ENCODE measurements at places on chromosomes 2 and 18.

GRCh38 chr2:64819774-64820688 lies 166.3 kb upstream of the SERTAD2 start:
- no peak for DNase-seq

- DNase-seq, result no peak
Observed at GRCh38 chr2:98396745-98397355, 47.8 kb upstream of the INPP4A start.

DNA sequence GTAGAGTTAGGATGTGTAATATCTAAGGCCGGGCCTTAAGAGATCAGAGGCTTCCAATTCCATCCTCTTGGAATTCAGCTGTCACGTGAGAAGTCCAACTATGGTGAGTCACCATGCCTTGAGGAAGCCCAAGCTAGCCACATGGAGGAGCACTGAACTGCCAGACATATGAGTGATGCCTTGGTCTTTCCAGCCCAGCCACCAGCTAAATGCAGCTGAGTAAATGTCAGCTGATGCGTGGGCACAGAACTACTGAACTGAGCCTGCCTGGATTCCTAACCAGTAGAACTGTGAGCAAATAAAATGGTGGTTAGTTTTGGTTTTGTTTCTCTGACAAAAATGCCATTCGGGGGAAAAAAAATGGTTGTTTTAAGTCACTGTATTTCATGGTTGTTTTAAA lies 153.7 kb upstream of the SERTAD2 start:
- DNase-seq, result peak; percentile 33

GRCh38 chr2:31962757-31963361 lies 47.9 kb downstream of the MEMO1 start:
- DNase-seq, result no peak

- DNase-seq, result no peak
Observed at GRCh38 chr2:40225670-40226210, 226.2 kb downstream of the SLC8A1 start.

DNA sequence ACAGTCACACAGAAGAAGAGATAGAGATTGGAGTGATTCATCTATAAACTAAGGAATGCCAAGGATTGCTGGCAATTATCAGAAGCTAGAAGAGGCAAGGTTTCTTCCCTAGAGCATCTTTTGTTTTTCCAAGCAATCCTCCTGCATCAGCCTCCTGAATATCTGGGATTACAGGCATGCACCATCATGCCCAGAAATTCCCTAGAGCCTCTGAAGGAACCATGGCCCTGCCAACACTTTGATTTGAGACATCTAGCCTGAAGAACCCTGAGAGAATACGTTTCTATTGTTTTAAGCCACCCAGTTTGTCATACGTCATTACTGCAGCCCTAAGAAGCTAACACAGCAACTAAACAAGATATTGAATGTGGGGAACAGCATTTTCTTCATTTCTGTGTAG lies 525.0 kb downstream of the ERBB4 start:
- DNase-seq, result no peak

DNA sequence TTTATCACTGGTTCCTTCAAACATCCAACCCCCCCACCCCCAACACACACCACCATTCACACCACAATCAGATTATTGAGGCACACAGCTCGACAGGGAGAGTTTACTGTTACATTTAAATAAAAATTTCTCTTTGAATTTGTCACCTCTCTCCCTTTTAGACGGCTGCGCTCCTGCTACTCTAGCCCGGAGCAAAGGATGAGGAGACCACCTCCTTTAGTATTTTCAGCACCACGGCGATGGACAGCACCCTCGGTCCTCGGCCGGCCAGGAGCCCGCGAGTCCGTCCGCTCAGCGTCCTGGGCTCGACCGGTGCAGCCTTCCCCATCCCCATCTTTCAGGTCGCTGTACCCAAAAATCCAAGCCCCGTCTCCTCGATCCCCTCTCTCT lies 892 bp downstream of the CELF4 start:
- DNase-seq, result no peak

DNA sequence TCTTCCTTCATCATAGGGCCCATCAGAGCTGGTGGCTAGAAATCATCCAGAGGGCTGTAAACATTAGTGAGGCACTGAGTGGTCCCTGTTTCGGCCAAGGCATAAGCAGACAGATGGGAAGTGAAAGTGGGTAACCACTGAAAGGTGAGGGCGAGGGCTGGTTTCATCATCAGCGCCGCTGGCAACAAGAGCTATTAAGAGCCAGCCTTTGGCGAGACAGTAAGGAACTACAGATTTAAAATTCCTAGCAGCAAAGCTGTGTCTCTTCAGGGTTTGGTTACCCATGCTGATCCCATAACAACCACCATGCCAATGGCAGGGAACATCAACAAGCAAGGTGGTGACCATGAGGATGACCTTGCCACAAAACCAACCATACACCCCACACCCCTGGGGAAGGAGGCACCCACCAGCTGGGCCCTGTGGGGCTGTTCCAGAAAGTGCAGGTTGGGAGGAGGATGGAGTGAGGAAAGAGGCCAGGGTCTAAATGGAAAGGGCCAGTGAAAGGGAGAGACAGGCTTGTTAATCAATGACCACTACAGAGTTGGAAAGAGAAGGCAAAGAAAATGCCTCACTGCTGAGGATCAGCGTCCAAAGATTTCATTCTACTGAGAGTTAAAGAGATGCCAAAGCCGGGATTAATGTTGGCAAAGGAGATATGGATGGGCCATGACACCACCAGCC lies 9.0 kb upstream of the SLC20A1 start:
- no peak for DNase-seq

DNA sequence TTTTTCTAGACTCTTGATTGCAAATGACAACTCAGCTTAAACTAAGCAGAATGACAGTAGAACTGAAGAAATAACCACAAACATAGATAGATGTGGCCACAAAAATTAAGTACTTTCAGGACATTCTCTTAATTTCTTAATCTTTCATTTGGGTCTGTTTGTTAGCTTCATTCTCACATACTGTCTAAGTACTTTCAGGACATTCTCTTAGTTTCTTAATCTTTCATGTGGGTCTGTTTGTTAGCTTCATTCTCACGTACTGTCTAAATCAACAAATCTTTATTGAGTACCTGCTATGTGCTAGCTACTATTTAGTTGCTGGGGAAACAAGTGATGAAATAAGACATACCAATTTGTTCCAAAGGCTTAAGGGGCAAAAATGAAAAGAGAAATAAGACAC lies 35.1 kb downstream of the FAM117B start:
- DNase-seq, result no peak

- no peak for DNase-seq
Observed at GRCh38 chr2:51304311-51304710, 272.4 kb upstream of the NRXN1 start.

DNA sequence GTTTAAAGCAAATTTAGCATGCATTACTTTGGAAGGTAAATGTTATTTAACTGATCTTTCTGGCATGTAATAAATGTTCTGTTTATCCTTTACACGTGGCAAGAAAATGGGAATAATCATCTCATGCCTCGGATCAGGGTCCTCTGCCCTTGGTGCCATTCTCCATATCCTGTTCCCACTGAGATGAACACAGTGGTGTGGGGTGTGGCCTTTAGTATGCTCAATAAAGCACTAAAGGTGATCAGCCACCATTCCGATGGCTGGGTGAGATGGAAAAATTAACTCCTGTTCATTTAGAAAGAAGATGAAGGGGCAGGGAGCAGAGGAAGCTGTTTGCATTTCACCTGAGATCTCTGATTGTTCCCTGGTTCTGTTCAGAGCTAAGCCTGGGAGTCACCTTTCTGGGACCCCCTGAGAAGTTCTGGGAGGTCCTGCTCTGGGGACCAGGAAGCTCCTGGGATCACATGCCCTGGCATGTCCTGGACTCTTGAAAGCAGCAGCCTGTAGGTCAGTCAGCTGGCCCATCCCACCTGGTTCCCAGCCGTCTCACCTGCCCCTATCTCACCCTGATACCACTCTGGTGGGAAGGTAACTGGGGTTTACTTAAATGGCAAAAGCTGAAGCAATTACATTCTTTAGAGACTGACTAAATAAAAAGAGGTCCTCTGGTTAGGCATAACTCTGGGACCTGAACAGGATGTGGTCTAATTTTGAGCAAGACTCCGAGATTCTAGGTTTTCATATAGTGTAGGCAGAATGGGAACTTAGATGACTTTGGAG lies 288.9 kb upstream of the EPAS1 start:
- DNase-seq, result no peak

DNA sequence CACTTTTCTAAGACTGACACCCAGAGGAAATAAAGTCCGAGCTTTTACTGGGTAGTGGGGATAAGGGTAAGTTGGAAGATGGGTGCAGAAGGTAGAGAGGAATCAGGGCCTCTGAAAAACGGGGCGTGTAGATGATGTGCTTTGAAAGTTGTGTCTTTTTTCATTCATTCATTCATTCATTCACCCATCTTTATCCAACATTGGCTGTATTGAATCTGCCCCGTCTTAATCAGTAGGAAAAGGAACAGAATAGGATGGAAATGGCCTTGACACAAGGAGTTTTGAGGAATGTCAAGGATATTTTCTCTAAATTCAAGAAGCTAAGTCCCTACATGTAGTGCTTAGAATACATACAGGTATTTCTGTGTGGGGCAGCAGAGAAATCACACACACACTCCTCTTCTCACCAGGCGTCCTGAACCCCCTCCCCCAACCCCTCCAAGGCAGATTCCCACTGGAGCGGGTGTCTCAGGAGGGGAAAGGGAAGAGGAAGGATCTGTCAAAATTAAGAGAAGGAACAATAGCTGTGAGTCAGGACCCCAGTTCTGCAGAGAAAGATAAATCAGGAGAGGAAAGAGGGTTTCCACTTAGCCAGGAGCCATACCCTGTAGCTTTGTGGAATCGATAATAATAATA lies 13.9 kb downstream of the DYSF start:
- no peak for DNase-seq

DNA sequence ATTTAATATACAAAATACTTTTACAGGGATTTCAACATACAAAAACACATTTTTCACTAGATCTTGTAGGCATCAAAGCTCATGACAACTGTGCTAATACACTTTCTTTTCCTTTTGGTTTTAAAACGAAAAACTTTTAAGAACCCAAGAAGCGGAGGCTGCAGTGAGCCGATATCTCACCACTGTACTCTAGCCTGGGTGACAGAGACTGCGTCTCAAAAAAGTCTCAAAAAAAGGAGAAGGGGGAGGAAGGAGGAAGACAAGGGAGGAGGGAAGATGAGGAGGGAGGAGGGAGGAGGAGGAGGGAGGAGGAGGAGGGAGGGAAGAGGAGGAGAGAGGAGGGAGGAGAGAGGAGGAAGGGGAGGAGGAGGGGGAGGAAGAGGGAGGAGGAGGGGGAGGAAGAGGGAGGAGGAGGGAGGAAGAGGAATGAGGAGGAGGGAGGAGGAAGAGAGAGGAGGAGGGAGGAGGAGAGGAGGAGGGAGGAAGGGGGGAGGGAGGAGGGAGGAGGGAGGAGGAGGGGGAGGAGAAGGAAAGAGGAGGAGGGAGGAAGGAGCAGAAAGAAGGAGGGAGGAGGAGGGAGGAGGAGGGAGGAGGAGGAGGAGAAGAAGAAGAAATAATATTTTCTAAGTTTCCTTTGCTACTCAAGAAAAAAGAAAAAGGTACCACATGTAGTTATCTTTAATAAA lies 13.8 kb downstream of the ROCK2 start:
- no peak for DNase-seq

DNA sequence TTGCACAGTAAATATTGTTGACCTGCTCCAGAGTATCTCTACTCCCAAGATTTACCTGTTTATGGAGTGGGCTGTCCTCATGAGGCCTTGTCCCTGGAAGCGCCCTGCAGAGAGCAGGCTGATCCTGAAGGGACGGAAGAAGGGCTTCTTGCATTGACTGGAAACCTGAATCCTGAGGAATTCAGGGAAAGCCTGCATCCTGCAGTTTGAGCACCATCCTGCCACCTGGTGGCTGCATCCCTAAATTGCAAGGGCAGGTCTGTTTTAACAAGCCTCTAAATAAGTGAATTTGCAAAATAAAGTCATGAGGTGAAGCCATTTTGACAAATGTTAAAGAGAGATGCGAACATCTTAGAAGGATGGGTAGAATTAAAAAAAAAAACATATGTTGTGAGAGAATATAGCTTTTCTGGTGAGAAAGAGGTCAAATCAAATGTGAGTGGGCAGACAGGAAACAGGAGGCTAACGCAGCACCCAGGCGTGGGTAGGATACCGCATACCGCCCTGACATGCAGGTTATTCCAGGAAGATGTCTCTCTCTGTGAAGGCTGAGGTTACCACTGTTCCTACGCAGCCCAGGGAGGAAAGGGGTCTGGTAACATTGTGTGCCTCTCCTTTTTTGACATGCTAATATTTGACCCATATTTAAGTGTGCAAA lies 754.9 kb downstream of the RNF144A start:
- DNase-seq, result peak; percentile 7

GRCh38 chr2:219906114-219907010 lies 278.9 kb downstream of the SLC4A3 start:
- DNase-seq, result no peak

DNA sequence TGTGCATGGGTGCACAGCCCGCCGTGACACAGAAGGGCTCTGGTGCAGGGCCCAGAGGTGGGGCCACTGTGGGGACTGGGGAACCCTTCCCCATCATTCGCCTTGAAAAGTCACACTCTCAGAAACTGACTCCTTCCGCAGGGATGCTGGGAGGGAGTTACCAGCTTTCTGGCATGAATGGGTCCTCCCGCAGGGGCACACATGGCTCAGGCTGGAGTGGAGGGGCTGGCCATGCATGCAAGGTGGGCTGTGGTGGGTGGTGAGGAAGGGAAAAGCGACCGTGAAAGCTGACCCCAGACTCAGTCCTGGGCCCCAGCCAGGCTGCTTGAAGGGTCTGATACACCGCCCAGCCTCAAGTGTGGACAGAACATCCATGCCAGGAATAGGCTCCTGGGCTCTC lies 201.1 kb downstream of the TNS1 start:
- DNase-seq, result no peak

GRCh38 chr2:201842131-201842860 lies 36.0 kb downstream of the CDK15 start:
- DNase-seq, result no peak

GRCh38 chr2:41907771-41908207 lies 140.0 kb upstream of the PKDCC start:
- DNase-seq, result no peak

- DNase-seq, result no peak
Observed at GRCh38 chr2:174824068-174824467, 59.8 kb upstream of the CHRNA1 start.

- DNase-seq, result no peak
Observed at GRCh38 chr2:74493546-74493945, 5.9 kb downstream of the LBX2 start.

DNA sequence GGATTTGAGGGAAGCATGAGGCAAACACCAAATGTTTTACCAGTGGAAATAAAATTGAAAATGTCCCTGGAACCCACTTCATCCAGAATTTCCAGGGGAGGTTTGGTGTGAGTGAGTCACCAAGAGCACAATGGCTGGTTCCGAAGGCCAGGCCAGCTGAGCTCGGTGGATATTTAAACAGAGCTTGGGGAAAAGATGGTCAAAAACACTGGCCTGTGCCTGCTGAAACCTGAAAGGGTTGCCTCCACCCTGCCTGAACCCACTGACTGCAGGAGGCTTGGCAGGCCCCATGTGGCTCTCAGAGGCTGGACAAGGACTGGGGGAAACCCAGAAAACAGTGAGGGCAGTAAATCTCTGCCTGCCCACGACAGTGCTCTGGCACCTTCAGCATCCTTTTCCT lies 93.9 kb downstream of the TTC32 start:
- DNase-seq, result no peak

Data from stimulated activated CD4-positive, alpha-beta T cell treated with anti-CD3 and anti-CD28 coated beads, Interleukin-1b, Interleukin-23, amount 100 ng/mL, for 1 hour (primary cell).